ENCODE measurements at places on chromosomes 12 and 14.
A peak's percentile ranks its signal among the peaks of the same experiment; 100 is the strongest.

DNA sequence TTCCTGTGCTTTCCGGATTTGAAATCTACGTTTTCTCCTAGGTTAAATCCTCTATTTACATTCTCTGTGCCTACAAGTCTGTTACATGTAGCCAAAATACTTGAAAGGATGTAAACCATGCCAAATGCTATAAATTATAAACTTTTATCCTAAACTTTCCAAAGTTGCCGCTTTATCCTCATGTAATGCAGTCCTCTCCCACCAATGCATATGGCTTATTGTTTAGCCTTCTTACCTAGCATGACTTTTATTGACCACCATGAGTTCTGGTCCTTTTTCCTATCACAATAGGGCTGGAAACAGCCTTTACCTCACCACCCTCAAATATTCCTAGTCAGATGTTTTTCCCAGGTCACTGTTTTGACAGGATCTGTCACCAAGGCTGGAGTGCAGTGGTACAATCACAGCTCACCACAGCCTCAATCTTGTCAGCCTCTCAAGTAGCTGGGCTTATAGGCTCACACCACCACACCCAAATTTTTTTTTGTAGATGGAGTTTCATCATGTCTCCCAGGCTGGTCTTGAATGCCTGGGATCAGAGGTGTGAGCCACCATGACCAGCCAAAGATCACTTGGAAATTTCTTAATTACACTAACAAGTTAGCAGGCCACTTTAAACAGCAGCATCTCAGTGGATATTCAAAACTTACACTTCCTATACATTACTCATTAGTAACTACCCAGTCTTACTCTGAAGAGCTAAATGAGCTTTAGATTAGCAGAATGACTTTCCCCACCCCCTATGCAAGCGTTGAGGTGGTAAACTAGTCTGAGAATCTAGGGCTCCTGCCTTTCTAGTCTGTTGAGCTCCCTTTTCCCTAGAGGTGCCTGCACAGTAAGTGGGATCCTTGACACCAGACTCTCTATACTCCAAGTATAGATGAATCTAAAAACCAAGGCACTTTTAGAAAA lies 4.1 kb downstream of the TUBA1B start:
- no peak for DNase-seq

DNA sequence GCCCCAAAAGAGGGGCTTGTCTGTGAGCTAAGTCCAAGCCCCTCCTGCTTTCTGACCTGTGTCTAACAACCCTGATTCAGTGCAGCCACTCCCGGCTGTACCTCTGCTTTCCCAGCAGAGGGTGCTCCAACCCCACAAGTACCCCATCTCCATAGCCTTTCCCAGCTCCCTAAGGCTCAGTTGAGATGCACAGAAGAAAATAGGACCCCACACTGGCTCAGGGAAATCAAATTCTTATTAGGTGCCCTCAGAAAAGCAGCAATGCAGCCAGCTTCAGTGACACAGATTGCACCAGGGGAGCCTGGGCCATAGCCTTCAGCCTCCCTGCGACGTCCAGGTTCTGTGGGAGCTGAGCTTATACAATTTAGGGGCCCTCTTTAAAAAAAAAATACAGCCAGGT lies 49.9 kb downstream of the LRRC74A start:
- DNase-seq: peak; percentile 16

GRCh38 chr12:49230805-49231194 lies 34.1 kb upstream of the TUBA1C start:
- DNase-seq: no peak

DNA sequence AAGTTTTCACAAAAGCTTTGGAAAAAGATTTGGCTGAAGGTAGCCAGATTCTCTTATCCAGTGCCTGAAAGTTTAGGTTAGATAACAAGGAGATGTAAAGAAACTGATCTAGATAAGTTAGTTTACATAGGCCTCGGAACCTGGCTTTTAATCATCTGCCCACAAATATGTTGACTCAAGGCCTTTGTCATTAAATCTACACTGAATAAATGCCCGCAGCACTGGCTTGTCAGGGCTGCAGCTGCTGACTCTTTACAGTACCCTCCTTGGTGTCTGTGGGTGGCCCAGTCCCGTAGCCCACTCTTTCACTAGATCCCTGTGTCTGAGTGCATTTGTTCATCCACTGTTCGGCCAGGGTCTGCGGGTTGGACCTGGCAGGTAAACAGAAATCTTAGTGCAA lies 58.0 kb downstream of the TMEM116 start:
- DNase-seq: no peak

GRCh38 chr12:66270613-66271012 lies 31.7 kb upstream of the HELB start:
- DNase-seq: no peak

DNA sequence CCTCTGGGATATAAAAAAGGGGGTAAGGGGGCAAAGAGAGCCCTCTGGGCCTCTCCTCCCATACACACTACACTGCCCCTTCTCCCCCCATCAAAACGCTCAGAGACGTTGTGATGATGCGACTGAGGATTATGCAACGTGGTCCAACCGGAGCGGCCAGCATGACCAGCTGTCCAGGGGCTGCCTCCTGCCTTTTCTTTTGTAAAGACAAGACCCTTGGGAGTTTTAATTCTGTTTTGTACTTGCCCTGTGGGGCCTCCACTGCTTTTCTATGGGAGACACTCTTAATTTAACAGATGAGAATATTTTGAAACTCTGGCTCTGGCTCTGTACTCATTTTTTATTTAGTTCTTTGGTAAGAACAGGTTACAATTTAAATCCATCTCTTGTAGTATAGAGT lies 7.2 kb downstream of the MBD6 start:
- no peak for DNase-seq

- no peak for DNase-seq
Observed at GRCh38 chr12:69097619-69098368, 141.6 kb upstream of the CPSF6 start.

DNA sequence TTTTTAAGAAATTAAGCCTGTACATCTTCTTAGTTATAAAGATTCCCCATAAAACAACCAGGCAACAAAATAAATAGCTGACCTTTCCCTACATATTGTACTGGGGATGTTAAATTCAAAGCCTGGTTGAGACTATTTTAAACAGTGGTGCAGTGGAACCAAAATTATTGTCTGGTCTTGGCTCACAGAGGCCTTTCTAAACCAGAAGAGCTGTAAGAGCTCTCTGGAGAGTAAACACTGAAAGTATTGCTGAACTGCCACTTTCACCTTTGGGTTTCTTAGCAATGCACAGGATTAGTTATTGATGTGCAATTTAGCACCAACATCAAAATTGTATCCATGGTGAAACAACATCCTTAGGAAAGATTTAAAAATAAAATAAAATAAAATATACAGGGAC lies 20.6 kb downstream of the RACGAP1 start:
- DNase-seq: no peak

GRCh38 chr14:75519394-75519793 lies 2.9 kb upstream of the BATF start:
- no peak for DNase-seq

GRCh38 chr12:73659802-73660201 lies 877.8 kb upstream of the ATXN7L3B start:
- DNase-seq: no peak

Data from stimulated activated CD4-positive, alpha-beta T cell treated with anti-CD3 and anti-CD28 coated beads, TNF-alpha, amount 100 ng/mL, for 4 hours (primary cell).